Activated T-cell treated with anti-CD3 and anti-CD28 coated beads, Interleukin-2, amount 50 U/mL, for 72 hours (primary cell): ENCODE measurements at places on chromosomes 2 and 18.

DNA sequence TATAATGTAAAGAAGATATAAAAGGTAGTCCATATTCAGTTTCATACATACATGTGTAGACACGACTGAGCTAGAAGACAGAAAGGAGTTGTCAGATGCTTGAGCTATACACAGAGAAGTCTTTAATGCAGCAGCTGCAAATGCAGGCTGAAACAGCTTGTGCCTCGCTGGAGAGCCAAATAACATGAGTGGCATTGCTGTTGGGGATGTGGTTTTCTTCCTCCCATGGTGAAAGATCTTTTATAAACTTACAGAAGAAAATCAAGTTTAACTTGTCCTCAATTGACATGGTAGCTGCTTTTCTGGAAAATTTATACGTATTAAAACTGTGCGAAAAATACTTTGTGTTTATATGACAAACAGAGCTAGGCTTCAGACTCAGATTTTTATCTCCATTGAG lies 16.4 kb upstream of the IL1R1 start:
- DNase-seq, result no peak

DNA sequence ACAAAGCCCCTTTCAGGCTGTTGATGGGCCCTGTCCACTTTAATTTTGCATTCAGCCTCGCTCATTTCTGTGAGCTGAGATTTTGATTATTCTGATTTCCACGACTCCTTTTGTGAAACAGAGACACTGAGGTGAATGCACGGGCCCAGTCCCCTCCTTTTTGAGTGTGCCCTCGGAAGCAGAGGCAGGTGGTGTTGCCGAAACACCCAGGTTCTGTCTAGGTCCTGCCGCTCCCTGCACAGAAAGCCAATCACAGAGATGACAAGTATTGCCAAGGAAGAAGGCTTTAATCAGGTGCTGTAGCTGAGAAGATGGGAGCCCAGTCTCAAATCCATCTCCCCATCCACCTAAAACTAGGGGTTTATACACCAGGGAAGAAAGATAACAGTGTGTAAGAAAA lies 44.2 kb upstream of the EDAR start:
- DNase-seq, result no peak

- DNase-seq, result no peak
These were observed 69.2 kb downstream of the NABP1 start for GRCh38 chr2:191747170-191747530.

DNA sequence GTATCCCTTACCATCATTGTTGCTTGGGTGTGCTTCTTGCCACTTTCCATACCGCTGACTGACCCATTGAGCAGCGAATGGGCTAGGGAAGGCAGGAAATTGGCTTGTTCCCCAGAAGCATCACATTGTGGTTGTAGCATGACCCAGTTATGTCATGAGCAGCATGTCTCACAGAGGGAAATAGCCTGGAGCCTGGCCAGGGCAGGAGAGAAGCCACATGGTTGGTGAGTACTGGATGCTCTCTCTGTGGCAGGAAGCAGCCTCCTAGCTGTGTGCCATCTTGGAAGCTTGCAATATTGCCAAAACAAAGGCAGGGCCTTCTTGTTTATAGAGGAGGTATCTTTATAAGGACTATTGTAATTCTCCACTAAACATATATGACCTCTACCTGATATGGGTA lies 482.6 kb downstream of the PIK3C3 start:
- no peak for DNase-seq

GRCh38 chr2:124526221-124526620 lies 501.1 kb downstream of the CNTNAP5 start:
- DNase-seq, result no peak

DNA sequence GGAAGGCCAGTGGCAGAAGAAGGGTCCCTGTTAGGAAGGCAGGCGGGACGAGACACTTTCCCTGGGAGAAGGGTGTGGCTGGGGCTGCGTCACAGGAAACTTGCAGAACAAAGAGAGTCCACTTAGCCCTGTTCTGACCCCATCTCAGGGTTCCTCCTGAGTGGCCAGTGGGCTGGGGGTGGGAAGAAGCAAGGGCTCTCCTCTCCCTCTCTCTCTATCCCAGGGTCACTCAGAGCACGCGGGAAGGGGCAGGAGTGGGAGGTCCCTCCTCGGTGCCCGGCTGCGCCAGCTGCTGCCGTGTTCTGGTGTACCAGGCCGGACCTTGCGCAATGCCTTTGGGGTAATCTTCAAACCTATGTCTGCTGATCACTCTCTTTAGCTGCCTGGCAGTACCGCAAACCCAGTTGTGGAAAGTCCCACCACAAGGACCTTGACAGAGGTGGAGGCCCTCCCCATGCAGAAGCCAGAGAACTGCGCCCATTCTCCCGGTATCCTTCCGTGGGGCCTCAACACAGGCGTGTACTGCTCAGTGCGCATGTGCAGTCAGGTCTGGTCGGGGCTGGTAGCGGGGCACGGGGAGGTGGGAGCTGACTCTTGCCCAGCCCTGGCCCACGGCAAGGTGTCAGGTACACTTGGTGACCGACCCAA lies 47.8 kb upstream of the ST3GAL5 start:
- no peak for DNase-seq

DNA sequence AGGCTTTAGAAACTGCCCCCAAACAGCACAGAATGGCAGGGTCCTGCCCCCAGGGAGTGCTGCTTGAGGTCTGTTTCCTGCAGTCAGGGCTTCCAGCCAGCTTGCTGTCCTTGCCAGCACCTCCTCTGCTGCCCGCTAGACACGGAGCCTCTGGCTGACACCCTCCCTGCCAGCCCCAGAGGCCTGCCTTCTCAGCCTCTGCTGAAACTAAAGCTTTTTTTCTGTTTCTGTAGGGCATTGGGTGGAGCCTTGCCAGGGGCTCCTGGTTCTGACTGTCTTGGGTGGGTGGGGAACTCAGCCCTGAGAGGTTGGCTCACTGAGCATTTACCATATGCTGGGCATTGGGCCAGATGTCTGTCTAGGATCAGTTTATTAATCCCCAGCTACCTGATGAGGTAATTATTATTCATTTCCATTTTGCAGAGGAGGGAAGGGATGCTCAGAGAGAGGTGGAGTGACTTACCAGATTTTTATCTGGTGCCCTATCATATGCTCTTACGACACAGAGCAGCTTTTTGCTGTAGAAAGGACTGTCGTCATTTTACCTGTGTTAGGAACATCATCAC lies 35.4 kb downstream of the INPP4A start:
- DNase-seq, result peak; percentile 57

GRCh38 chr18:54162431-54162830 lies 62.0 kb downstream of the MBD2 start:
- no peak for DNase-seq

GRCh38 chr18:38262661-38263060 lies 697.1 kb upstream of the CELF4 start:
- no peak for DNase-seq

- DNase-seq, result peak; percentile 12
These were observed 116.7 kb downstream of the LPIN1 start for GRCh38 chr2:11863103-11863502.

DNA sequence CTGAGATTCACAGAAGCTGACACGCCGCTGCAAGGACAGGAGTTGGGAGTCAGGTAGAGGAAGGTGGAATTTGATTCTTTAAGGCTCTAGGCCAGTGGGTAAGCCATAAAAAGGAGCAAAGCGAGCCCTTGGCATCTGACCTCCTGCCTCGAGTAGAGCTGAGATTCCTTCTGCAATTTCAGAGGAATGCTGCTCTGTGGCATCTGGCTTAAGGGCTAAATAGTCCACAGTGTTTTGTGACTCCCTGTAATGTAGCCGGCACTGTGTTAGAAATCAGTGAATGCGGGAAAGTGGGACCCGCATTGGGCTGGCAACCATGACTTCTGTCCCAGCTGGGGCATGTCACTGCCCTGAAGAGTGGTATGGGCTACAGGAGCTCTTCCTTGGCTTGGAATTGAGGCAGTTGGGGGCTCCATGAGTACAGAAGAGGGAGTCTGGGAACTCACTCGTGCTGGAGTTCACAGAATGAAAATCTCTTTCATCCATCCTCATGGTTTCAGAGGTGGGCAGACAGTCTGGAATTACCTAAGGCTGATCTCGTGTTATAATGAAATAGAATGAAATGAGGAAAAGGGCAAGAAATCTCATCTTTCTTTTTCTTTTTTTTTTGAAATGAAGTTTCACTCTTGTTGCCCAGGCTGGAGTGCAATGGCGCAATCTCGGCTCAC lies 12.7 kb upstream of the MYCN start:
- no peak for DNase-seq
